Suppressor macrophage treated with lipopolysaccharide for 4 hours (primary cell): ENCODE measurements at places on chromosomes 1 and 21.
A peak's percentile ranks its signal among the peaks of the same experiment; 100 is the strongest.

GRCh38 chr1:173475564-173476196 lies 1.5 kb upstream of the PRDX6 start:
- peak; percentile 44 for DNase-seq

DNA sequence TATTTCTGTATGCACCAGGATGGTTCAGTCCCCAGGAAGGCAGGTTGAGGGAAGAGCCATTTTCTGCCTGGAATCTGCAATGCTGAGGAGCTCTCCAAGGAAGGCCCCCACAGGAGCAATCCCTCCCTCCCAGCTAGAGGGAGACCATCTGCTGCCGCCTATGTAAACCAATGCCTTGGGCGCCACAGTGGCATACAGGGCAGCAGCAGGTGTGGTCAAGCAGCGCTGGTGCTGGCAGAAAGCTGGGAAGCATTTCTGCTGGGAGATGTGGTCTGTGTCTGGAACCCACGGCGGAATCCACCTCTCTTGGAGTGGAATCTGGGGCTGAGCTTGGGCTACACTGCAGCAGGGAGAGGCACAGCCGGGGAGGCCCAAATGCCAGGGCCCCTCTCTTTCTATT lies 283.3 kb downstream of the RRAGC start:
- DNase-seq, result no peak

- DNase-seq, result no peak
Measured at GRCh38 chr21:36479415-36480402, at the start of gene CLDN14. Gene CLDN14 (minus strand): TSS chr21:36480122. CDS start chr21:36461695, 18,427 bp downstream.

- DNase-seq, result peak; percentile 46
Measured at GRCh38 chr1:27690183-27690582, 18.2 kb upstream of the IFI6 start.

- no peak for DNase-seq
Measured at GRCh38 chr1:100875228-100875627, 19.4 kb downstream of the EXTL2 start.

DNA sequence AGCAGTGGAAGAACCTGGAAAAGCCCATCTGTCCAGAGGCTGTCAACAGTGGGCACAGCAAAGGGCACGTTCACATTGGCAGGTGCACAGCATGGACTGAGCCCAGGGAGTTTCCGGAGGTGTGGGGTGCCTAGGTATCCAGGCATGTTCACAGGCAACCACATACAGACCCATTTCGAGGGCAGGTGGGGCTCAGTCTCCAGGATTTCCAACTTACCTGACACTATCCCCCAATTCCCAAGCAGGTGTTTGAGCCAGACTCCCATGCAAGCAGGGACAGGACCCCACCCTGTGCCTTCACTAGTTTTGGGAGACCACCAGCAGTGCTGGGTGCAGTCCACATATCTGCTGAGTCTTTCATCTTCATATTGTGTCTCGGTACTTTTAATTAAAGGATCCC lies 65.0 kb upstream of the IRF2BP2 start:
- DNase-seq, result no peak

DNA sequence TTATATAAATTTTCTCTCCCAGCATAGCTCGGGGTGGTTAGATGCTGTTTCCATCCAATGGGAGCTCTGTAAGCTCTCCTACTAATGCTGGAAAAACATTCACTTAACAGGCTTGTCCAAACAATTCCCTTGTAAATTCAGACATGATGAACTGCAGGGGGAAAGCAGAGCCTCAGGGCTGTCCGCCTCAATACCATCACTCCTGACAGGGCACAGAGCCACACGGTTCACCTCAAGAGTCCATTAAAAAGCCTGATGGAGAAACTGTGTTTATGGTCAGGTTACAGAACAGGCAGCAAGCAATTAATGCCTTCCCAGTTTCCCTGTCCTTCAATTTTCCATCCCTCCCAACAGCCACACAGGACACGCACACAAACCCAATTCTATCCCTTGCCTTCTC lies 171.0 kb downstream of the BRINP2 start:
- no peak for DNase-seq

- DNase-seq, result no peak
Measured at GRCh38 chr1:103162360-103162759, 54.0 kb upstream of the COL11A1 start.

GRCh38 chr1:36106269-36106668 lies 17.6 kb downstream of the ADPRS start:
- no peak for DNase-seq

GRCh38 chr1:3944578-3945125 lies 44.6 kb upstream of the C1orf174 start:
- DNase-seq, result no peak

DNA sequence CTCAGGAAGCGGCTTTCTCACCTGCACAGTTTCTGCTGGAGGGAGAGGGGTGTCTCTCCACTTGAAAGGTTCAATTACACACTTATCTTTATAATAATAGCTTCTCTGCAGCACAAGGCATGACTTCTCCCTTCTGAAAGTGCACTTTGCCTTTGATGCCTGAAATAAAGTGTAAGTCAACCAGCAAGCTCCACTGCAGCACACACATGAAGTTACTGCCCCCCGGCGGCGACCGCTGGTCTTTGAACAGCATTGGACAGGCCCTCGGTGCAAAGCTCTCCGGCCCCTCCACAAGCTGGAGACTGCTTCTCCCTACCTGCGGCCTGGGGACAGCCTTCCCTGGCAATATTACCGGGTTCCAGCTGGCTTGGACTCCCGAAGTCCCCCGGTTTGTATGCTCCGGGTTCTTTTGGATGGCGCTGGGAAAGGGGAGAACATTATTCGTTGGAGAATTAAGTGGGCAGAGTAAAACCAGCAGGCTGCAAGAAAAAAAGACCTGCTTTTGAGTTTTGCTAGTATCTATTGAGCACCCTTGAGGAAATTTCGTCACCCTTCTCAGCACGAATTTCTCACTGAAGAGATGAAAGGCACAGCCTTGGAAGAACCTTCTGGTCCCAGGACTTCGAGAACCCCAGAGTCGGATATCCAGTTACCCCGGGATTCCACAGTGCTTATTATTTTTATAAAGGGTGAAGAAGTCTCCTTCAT lies 11.8 kb downstream of the RCAN1 start:
- peak; percentile 68 for DNase-seq

DNA sequence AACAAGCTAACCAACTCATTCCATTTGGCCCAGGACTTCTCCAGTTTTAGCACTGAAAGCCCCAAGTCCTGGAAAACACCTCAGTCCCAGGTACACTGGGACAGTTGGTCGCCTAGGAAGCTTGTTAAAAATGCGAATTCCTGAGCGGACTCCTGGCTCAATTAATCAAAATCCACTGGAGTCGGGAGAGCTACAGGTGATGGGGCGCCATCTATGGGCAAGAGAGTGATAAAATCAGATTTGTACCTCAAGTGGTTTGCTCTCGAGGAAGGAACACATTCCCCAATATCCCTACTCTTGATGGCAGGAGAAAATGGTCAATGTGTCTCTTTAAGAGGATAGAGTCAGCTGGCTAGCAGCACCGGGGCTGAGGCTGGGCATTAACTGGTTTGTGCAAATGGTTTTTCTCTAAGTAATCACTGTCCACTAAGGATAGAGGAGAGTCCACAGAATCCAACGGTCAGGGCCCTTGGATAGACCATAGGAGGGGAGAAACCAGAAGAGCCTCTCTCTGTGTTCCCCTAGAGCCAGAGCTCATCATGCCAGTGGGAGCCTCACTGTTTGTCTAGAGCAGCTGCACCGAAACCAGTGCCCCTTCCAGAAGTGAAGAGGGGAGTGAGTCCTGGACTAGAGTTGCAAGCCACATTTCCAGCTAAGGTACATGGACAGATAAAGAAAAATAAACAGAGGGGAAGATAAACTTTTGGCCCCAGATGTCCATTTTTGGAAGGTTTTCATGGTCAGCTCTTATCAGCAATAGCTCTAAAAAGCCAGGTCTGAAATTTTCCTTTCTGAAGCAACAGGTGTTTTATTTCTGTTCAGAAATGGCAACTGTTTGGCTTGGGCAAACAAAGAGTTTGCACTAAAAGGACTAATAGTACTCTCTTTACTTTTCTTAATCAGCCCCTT lies 148.5 kb downstream of the TENT5C start:
- DNase-seq, result peak; percentile 64

GRCh38 chr1:205669341-205670149 lies 10.8 kb downstream of the SLC45A3 start:
- peak; percentile 55 for DNase-seq

GRCh38 chr1:82994616-82995263 lies 1004.2 kb downstream of the TTLL7 start:
- DNase-seq, result no peak

DNA sequence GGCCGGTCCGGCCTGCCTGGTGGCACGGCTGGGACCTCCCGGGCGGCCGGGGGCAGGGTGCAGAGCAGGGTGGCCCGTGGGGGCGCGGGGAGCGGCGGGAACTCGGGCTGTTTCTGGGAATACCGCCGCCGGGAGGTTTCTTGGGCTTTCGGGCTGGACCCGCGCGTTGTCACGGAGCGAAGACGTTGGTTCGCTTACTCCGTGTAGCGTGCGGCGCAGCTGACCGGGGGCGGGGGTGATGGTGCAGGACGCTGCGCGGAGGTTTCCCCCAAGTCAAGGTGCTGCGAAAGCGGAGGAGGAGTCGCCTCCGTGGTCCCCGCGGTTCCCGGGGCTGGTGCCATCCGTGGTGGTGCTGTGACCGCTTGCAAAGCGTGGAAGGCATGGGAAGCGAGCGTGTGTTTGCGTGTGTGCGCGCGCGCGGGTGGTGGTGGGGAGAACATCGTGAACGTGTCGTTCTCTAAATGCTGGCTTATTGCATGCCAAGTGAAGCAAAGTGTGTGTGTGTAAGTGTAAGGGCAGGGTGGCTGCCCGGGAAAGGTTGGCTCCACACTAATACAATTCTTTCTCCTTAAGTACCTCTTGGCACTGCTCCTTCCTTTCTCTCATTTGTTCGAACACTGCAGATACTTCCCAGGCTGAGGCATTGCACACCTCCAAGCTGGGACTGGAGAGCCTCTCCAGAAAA lies 1.1 kb downstream of the RYR2 start:
- no peak for DNase-seq
